Stimulated activated CD4-positive, alpha-beta T cell treated with anti-CD3 and anti-CD28 coated beads, Interleukin-12 subunit alpha, Interleukin-12 subunit beta, amount 100 ng/mL, for 24 hours (primary cell): ENCODE measurements at places on chromosomes 6 and 20.
A peak's percentile ranks its signal among the peaks of the same experiment; 100 is the strongest.

DNA sequence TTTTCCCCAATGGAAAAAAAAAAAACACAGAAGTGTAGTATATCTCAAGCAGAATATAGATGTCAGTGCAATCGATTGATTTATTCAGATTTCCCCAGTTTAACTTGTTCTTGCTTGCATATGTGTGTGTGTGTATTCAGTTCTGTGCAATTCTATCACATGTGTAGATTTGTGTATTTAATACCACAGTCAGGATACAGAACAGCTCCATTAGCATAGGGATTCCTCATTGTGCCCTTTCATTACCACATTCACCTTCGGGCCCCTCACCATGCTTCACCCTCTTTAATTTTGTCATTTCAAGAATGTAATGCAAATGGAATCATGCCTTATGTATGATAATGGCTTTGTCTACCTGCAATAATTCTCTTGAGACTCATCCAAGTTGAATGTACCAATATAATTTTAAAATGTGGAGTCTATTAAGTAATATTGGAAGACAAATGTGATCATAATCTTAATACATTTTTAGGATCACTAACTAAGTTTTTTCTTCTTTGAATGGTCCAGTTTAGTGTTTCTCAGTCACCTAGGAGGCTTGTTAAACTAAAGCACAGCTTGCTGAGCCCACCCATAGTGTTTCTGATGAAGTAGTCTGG, 187.9 kb downstream of the TENT5A start:
- no peak for DNase-seq

DNA sequence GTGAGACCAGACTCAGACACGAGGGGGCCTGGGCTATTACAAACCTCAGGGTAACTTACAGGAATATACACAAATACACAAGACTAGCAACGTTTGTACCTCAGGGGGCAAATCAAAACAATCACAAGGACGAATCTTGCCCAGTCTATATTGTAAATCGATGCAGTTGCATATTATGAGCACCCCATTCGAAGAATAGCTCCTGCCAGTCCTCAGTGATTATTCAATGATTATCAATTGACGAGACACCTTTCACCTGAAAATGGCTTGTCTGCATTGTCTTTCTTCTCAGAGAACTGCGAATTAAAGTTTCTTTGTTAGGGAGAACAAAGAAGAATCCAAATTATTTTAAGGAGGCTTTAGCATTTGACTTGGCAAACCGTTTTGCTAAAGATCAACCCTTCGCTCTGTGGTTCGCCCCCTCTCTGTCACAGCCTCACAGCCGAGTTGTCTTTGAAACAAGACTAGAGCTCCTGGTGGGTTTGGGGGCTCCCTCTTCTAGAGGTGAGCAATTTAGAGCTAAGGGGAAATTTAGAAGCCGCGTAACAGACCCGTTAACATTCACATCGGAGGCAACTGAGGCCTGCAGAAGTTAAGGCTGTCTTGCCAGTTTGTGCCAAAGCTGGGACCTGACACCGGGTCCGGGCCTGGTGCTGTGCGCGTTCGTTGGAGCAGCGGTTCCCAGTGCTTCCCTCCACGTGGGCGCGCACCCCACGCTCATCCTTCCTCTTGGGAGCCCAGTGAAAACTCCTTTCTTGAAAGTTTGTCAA, 24.9 kb upstream of the MAP3K7 start:
- no peak for DNase-seq

GRCh38 chr20:62991863-62992262, 14.9 kb downstream of the BHLHE23 start:
- no peak for DNase-seq

DNA sequence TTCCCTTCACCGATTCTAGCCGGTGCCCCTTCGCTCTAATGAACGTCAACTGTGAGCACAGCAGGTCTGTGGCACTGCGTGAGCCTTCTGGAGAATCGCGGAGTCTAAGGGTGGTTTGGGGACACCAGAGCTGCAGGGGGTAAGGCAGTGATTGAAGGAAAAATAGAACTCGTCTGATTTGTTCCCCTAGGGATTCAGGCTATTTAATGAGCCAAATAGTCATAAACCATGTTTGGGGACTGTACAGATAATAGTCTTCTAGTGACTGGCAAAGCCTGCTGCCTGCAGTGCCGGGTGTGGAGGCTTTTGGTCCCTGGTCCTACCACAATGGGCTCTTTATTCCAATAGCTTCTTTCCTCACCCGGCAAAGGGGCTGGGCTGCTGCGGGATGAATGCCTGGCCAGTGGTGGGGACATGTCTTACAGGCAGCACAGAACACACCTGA, 11.1 kb upstream of the NTSR1 start:
- DNase-seq, result no peak

DNA sequence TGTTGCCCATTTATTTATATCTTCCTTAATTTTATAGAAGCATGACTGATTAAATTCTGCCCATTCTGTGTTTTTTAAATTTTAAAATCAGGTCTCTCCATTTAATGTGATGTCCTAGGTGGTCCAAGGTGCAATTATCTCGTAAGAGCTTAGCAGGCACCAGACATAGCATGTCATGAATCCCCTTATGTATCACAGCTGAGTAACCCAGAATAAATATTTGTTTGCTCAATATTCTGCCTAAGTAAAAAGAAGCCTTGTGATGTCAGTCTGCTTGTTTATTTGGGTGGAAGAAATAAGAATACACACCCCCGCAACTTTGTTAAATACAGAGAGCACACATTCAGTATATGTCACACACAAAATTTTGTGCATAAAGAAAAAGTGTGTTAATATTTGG, 211.3 kb downstream of the FARS2 start:
- no peak for DNase-seq

DNA sequence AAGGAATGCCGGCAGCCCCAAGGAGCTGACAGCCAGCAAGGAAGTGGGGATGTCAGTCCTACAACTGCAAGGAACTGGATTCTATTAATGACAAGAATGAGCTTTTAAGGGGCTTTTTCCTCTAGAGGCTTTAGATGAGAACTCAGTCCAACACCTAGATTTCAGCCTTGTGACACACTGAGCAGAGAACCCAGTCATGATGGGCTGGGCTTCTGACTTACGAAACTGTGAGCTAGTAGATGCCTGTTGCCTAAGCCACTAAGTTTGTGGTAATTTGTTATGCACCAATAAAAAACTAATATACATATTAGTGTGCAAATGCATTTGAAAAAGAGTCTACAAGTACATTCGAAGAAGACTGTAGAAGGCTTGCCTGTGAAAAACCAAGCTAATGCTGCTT, 263.3 kb downstream of the SOX4 start:
- no peak for DNase-seq

- no peak for DNase-seq
These were observed 56.3 kb upstream of the ANKEF1 start for GRCh38 chr20:9978397-9979004.

GRCh38 chr6:157813191-157813590, 9.9 kb upstream of the SNX9 start:
- no peak for DNase-seq

GRCh38 chr6:116797585-116797984, 31.3 kb downstream of the GPRC6A start:
- no peak for DNase-seq

- DNase-seq, result peak; percentile 26
These were observed 44.8 kb downstream of the STK4 start for GRCh38 chr20:45011108-45011526.

DNA sequence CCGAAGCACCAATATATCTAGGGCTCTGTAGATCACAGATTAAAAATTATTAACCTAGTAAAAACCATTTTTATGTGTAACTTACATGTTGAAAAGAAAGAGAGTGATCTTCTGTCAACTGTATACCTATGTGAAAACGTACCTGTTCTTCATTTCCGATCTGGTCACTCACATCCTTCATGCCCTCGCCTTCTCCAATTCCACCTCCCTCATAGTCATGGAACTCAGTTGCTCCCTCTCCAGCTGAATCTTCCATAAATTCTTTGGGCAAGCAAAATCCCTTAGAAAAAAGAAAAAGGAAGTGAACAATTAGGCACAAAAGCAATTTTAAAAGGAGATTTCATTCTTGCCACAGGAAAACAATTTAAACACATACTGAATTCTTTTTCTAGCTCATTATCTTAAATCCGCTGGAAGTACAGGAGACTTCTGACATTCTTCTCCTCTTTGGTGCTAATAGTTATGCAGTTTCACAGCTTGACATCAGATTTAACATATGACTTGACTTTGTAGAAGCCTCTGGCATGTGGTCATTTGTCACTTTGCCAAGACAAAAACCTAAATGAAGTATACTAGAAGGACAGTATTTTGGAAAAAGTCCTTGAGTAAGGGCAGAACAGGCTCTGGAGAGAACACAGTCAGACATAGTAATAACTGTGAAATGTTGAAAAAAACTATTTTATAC, 29.5 kb upstream of the LYRM2 start:
- no peak for DNase-seq

DNA sequence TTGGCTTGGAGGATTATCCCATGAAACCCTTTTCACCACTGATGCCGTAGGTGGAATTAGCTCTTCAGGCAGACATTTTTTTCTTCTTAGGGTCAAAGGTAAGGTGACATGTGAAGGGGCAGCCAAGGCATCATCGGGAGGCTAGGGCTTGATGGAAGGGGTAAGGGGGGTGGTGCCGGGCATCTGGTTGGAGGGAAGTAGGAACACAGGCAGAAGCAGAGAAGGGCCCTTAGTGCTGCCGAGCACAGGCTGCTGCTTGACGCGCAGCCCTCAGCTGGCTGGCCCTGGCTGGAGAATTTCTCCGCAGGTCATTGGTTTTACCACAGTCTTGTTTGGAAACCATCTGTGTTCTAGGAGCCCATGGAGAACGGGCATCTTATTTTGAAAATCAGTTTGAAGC, 54.7 kb downstream of the TRAF3IP2 start:
- DNase-seq, result no peak

DNA sequence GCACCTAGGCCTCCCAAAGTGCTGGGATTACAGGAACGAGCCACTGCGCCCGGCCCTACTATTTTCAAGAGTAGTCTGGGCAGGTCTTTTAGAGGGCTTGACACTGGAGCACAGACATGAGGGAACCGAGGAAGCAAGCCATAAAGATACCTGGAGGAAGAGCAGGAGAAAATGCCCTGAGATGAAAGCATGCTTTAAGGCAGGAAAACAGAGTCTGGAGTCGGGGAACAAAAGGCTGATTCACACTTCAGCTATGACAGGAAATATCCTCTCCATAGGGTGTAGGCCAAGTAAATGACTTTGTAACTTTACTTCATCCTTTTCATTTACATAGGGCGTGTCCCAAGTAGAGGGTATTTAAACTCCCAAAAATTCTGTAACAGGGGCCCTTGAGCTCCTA, 4.3 kb upstream of the SERINC3 start:
- no peak for DNase-seq

DNA sequence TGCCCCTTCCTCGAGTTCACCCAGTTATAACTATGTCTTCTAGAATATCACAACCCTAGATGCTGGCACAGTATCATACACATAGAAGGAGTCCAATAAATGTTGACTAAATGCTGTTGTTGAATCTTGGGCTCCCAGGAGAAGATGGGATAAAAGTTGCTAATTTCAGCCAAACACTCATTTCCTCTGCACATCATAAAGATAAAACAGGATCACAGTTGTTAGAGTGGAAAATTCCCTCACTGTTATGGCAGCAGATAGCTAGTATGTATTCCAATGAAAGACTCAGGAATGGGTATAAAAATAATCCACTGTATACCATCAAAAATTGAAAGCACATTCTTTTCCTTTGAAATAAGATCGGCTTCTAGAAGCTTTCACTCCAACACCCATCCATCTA, 294.9 kb upstream of the TSHZ2 start:
- no peak for DNase-seq

DNA sequence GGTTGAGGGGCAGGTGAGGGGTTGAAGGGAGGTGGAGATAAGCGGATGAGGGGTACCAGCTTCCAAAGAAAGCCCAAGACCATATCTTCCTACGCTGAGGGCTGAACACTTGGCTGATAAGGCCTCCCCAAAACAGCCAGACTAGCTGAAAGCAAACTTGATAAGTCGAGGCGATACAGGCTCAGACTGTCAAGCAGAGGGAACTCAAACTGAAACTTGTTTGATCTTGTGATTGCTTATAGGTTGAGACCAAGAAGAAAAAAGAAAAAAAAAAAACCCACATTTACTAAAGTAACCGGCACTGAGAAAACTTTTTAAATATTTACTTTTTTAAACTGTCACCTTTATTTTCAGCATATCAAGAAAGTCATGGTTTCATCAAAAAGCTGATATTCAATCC, 73.6 kb downstream of the TRERF1 start:
- DNase-seq, result no peak

GRCh38 chr6:37943436-37944058, 124.0 kb downstream of the ZFAND3 start:
- DNase-seq, result no peak

GRCh38 chr6:154143753-154144152, 104.7 kb downstream of the OPRM1 start:
- no peak for DNase-seq

- no peak for DNase-seq
These were observed 532 bp upstream of the SLC35F1 start for GRCh38 chr6:117906507-117906957.

DNA sequence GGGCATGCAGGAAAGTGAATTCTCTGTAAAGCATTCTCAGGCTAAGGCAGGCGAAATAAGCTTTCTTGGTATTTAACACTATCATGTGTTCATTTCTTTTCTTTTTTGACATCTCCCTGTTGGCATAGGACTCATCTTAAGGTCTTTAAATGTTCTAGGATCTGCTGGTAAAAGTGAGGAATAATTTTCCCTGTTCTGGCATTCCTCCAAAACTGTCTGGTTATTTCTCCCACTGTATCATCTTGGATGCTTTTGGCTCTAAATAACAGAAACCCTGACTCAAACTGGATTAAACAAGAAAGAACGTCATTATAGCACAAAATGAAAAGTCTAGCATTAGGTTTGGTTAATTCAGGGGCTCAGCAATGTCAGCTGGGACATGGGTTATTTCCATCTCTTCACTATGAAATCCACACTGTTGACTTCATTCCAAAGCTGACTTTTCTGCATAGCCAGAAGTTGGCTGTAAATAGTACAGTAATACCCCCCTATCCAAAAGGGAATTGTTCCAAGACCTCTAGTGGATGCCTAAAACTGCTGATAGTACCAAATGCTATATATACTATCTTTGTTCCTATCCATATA, 37.9 kb upstream of the SNAP25 start:
- DNase-seq, result no peak

DNA sequence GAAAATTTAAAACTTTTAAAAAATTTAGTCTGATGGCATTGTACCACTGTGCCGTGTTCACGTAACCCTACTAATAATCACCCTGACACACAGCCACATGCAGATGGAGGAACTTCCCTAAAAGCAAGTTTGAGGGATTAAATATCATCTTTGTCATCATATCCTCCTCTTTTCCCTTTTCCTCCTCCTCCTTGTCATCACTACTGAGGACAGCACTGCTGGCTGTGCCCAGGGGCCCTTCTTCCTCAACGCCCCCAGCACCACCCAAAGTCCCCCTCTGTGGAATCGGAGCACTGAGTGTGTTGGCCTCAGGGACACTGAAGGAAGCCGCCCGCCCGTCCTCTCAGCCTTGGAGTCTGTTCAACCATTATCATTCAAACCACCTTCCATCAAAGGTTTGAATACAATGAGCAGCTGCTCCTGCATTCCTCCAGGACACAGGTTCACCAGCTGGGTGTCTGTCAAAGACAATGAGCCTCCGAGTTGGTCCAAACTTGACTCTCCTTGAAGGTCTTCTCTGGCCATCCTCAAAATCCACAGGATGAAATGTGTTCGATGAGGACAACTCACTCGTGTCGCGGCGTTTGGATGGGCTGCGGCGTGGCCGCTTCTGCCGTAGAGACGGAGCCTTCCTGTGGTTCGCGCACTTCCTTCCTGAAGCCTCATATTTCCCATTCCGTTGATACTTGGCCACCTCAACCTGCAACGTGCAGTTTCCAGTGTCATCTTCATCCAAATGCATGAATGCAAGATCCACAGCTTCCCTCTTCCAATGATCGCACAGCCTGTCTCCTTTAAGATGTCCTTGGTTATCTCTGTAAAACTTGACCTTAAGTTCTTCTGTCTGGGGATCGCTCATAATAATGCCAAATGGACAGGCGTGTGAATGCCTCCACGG, 23.3 kb downstream of the NQO2 start:
- no peak for DNase-seq
